Kidney glomerular epithelial cell (primary cell): ENCODE measurements at places on chromosomes 7 and 10.
A peak's percentile ranks its signal among the peaks of the same experiment; 100 is the strongest.

DNA sequence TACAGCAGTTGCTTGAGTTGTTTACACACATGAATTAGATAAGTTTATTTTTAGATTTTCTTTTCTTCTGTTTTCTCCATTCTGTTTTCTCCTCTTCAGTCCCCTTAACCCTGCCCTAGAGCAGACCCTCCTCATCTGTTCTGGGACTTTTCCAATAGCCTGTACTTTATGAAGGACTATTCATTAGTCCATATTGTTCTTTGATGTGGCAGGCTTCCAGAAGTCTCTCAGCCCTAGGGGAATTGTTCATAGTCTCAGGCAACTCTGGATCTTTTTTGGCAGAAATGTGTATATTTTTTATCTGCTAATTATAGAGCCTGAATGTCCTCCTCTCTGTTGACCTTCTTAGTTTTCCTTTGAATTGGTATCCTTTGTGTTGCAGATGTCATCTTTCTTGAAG lies 25.4 kb downstream of the KAT6B start:
- DNase-seq = no peak

- DNase-seq = peak; percentile 76
These were observed 2.2 kb downstream of the BBIP1 start for GRCh38 chr10:110916554-110917346.

GRCh38 chr10:64547168-64547567 lies 1026.0 kb downstream of the REEP3 start:
- DNase-seq = no peak

DNA sequence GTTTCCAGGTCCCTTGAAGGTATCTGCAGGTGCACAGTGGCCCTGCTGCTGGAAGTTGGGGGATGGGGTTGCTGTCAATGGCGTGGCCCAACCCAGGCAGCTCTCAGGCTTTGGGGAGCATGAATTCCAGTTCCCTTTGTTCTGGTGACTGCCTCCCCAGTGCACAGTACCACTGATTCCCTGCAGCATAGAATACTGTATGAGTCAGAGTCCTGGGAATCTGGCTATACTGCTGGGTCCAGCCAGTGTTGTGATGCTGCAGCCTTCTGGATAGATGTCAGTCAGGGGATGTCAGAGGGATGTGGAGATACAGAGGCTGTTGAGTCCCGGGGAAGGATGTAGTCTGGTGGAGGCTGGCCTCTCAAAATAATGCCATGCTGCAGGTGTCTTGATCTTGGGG lies 99.3 kb downstream of the LANCL2 start:
- no peak for DNase-seq

GRCh38 chr10:3051692-3052091 lies 15.7 kb upstream of the PFKP start:
- no peak for DNase-seq

DNA sequence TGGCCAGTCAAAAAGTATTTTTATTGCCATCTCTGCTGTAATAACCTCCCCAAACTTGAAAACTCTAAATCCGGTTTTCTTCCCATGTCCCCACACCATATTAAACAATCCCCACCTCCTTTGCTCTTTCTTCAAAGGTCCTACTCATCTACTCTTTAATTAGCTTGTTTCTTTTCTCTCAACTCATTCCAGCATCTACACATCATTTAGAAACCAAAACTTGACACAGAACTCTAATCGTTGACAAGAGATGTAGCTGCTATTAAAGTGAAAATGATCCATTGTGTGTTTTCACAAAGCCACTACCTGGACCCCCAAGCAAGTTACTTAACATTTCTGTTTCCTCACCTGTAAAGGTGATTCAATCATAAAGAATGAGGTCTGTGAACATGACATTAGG lies 436.3 kb upstream of the NPVF start:
- no peak for DNase-seq
